Mesenteric fat pad (tissue), 1 donor: ENCODE measurements at places on chromosomes 1 and 21. TPM values are rescaled to one million over a fixed set of nuclear protein-coding genes. Genes with fewer than 3 reads are reported as not detected.

- DNase-seq, result no peak
These were observed 58.6 kb upstream of the ZNF281 start for GRCh38 chr1:200468264-200469001.

GRCh38 chr1:31591425-31592093, 15.2 kb downstream of the TINAGL1 start:
- DNase-seq, result peak; percentile 83

DNA sequence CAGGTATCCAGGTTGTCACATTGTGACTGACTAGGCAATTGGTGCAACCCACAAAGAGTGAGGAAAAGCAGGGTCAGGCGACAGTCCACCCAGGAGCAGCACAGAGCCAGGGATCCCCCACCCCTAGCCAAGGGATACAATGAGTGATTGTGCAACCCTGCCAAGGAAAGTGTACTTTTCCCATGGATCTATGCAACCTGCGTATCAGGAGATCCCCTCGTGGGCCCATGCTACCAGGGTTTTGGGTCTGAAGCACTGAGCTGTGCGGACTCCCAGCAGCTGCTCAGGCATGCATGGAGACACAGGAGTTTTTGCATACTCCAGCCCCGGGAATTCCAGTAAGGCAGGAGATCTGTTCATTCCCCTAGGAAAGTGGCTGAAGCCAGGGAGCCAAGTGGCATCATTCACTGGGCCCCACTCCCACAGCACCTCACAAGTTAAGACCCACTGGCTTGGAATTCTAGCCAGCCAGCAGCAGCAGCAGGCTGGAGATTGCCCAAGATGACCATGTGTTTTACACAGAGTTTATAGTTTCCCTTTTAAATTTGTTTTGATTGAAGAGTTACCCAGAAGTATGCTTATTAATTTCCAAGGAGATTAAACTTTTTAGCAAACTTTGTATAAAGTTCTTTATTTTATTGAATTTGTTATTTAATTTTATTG, 136.0 kb downstream of the LTN1 start:
- DNase-seq, result no peak

GRCh38 chr1:229714964-229715603, 89.0 kb downstream of the URB2 start:
- DNase-seq, result no peak

DNA sequence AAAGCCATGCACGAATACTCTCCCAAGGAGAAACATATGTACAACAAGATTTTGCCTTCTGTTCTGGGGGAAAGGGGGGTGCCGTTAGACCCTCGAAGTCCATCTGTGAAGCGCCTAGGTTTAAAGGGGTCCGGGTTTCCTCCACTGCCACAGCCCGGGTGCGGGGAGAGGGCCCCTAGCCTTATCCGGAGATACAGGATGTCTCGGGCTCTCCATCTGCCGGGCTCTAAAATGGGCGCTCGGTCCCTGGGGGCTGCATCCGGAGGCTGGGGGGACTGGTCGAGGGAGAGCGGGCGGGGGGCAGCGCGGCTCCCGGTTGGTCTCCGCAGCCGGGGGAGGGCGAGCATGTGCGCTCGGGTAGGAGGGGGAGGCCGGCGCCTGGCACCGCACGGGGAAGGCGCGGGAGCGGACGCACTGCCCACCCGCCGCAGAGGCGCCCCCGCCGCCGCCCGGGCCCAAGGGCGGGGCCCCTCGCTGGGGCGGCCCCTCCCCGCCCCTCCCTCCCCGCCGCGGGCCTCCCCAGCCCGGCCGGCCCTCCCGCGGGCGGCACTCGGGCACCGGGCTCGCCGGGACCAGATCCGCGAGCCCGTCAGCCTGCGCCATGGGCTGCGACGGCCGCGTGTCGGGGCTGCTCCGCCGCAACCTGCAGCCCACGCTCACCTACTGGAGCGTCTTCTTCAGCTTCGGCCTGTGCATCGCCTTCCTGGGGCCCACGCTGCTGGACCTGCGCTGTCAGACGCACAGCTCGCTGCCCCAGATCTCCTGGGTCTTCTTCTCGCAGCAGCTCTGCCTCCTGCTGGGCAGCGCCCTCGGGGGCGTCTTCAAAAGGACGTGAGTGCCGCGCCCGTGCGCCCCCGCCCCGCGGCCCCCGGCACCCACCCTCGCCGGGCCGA, 63.1 kb downstream of the ELK4 start:
- peak; percentile 82 for DNase-seq

DNA sequence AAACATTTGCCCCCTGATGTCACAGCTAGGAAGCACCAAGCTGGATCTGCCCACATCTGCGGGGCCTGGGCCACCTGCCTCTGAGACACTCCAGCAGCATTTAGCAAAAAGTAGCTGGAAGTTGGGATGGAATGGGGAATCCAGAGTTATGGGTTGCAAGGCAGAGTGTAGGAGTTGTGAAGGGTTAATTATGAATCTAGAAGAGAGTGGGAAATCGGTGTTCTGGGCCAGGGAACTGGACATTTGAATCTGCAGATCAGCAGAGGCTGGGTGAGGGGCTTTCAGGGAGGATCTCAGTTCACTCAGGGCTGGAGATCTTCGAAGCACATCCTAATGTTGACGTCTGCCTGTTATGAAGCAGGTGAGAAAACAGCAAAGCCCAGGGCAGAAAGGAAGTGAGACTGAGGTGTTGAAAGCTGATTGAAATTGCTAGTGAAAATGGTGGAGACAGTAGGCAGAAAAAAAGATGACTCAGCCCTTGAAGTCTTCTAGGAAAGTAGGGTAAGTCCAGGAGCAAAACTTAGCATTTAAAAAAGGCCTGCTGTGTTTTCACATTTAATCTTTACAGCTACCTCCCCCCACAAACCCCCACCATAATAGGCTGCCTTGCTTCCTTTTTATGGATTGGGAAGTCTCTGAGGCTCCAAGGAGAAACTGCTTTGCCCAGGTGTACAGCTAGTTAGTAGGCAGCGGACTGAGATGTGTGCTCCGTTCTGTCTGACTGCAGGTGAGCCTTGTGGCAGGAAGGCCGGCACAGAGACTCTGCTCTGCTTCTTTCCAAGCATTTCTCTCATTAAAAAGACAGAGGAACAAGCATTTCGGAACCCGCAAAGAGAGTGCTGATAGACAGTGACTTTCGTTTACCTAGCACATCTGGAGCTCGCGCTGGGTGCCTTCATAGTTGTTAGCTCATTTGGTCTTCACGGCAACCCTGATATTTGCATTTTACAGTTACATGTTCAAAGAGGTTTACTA, 7.2 kb downstream of the VANGL1 start:
- DNase-seq, result no peak

- DNase-seq, result no peak
These were observed 107.0 kb downstream of the NRIP1 start for GRCh38 chr21:14957836-14958235.

DNA sequence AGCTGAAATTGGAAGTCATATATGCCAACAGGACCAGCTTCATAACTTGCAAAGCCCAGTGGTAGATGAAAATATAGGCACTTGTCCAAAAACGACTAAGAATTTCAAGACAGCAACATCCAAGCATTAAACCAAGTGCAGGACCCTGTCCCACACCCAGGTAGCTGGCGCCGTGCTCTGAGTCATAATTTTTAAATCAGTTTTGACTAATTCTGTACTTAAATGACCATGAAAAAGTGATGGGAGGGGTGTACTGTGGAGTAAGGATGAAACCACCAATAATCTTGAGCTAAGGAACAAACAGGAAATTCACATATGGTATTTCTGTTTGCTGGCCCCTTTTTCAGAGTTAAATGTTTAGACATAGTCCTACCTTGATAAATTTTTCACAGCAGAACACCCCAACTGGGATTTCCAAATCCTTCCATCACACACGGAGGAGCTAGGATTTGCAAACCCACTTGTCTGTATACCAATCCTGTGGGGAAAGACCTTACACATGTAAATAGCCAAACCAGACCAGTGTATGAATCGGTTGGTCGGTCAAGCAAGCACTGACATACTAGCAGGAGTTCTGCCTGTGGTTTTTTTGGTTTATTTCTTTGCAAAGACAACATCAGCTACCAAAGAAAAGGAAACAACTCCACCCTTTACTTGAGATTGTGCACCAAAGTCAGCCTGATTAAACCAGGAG, 235.7 kb upstream of the RAB4A start:
- no peak for DNase-seq

DNA sequence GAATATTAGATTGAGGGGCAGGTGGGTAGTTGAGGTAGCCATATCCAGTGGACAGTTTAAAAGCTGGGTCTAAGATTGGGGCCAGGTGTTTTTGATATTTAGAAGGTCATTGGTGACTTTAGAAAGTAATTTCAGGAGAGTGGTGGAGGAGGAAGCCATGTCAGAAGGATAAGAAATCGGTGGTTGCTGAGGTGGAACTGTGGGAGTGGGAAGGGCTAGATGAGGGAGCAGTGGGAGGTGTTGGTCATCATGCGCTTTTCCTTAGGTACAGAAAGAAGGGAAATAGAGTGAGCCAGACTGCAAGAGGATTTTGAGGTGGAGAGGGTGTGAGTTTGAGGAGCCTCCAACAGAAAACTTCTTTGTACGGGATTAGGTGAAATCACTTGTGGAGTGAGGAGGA, 7.2 kb downstream of the MTR start:
- no peak for DNase-seq

- DNase-seq, result no peak
These were observed 39.1 kb upstream of the WASF2 start for GRCh38 chr1:27528818-27529703.

Gene PLCH2
- 0.55 TPM for total RNA-seq

Gene ADIPOR1
- 76.2 TPM for total RNA-seq

Gene KLHL21
- total RNA-seq, result 23.4 TPM

Gene TLR5
- 10.5 TPM for total RNA-seq

Gene ATP5PF
- total RNA-seq, result 164 TPM
